ENCODE measurements at places on chromosomes 2 and 18.

GRCh38 chr2:215652388-215652787 lies 216.5 kb upstream of the FN1 start:
- no peak for DNase-seq

GRCh38 chr18:32026491-32027086 lies 8.0 kb downstream of the RNF125 start:
- no peak for DNase-seq

GRCh38 chr2:106596844-106597243 lies 109.7 kb downstream of the CD8B2 start:
- no peak for DNase-seq

GRCh38 chr2:144524118-144525009 lies 4.4 kb upstream of the ZEB2 start:
- no peak for DNase-seq

GRCh38 chr2:188979187-188980114 lies 5.3 kb downstream of the COL3A1 start:
- DNase-seq, result no peak
